ENCODE measurements at places on chromosomes 3 and 15. TPM values are rescaled to one million over a fixed set of nuclear protein-coding genes. Genes with fewer than 3 reads are reported as not detected.
A peak's percentile ranks its signal among the peaks of the same experiment; 100 is the strongest.

DNA sequence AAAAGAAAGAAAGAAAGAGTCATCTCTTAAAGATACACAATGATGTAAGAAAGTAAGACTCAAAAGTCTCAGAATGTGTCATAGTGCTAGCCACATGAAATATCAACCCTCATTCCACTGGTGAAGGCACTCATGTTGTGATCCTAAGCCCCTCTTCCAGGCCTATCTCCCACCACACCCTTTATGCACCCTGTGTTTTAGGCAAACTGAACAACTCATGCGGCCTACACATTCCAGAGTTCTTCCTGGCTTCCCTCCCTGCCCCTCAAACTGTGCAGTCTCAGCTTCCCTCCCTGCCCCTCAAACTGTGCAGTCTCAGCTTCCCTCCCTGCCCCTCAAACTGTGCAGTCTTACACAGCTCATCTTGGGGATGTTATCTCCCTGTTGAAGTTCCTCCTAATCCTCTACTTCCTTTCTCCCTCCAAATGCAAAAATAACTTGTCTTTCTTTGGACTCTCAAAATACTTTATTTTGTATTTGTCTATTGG is 69.0 kb upstream of the FNDC3B start:
- no peak overlapping the region for H3K4me3 ChIP-seq
- H3K4me1 ChIP-seq = no peaks in the 10 kb centered on the region
- H3K27ac ChIP-seq = no peak overlapping the region
- H3K27me3 ChIP-seq = peaks cover 2% of the 10 kb centered on the region

DNA sequence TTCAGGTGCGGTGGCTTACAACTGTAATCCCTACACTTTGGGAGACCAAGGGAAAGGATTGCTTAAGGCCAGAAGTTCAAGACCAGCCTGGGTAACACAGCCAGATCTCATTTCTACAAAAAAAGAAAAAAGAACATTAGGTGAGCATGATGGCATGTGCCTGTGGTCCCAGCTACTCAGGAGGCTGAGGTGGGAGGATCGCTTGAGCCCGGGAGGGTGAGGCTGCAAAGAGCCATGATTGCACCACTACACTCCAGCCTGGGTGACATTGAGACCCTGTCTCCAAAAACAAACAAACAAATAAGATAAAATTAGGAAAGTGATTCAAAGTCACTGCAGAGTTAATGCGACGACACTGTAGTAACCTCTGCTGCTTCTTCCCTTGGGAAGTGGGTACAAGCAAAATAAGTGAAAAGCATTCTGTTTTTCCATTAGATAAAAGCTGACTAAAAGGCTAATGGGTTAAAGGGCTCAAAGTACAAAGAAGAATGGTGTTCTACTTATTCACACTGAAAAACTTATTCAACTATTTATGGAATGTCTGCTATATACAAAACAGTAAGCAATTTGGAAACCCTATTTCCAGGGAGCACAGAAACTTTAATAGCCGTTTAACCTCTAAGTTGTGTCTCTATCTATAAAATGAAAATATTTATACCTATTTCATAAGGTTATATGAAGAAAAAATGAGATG is 8.0 kb upstream of the RPS27L start:
- H3K4me1 ChIP-seq = no peaks in the 10 kb centered on the region
- H3K27ac ChIP-seq = no peak overlapping the region
- H3K36me3 ChIP-seq = no peaks in the 10 kb centered on the region
- no peak for DNase-seq
- H3K4me3 ChIP-seq = no peak overlapping the region

DNA sequence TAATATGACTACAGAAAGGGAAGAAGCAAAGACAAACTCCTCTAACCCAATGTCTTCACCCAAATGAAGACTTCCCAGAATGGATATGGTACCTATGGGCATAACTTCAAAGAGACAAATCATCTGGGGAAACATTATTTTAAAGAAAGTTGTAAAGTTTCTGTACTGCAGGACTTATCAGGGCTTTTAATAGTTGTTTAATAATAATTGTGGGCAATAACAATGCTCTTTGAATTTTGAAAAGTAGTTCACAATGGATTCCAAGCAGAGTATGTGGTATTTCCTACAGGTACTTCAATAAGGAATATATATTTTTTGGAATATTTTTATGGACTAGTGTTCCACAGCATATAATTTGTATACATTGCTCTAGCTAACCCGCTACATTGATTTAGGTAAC is 503.1 kb downstream of the MCTP2 start:
- no peak overlapping the region for H3K4me3 ChIP-seq
- H3K27me3 ChIP-seq = no peaks in the 10 kb centered on the region
- H3K4me1 ChIP-seq = no peaks in the 10 kb centered on the region
- DNase-seq = no peak
- H3K27ac ChIP-seq = no peak overlapping the region

- H3K27me3 ChIP-seq = no peaks in the 10 kb centered on the region
- peaks cover 83% of the 10 kb centered on the region for H3K4me1 ChIP-seq
- no peak overlapping the region for H3K4me3 ChIP-seq
- DNase-seq = no peak
- peak overlapping the region; percentile 80 for H3K27ac ChIP-seq
Observed at GRCh38 chr15:85404176-85404917, 23.9 kb downstream of the AKAP13 start.

DNA sequence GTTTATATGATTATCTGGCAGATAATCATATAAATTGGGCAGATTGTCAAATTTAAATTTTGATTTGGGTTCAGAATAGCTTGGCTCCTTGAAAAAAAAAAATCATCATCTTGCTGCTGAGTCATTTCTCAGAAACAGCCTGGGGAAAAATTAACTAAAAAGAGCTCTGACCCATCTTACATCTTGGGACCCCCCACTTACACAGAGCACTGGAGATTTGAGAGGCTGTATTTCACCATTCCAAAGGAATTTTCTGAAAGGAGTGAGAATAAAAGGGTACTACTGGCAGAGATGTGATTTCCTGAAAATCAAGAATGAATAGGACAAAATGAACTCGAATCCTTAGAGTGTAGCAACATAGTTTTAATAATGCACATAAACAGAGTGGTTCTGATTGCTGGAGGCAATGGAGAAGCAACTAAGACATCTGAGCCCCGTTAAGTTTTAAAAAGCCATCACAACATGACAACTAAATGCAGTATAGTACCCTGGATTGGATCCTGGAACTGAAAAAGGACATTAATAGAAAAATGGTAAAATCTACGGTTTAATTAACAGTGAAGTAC is 97.5 kb downstream of the RFTN1 start:
- peaks cover 35% of the 10 kb centered on the region for H3K4me1 ChIP-seq
- peaks cover 11% of the 10 kb centered on the region for H3K36me3 ChIP-seq
- H3K4me3 ChIP-seq = no peak overlapping the region
- no peaks in the 10 kb centered on the region for H3K27me3 ChIP-seq

DNA sequence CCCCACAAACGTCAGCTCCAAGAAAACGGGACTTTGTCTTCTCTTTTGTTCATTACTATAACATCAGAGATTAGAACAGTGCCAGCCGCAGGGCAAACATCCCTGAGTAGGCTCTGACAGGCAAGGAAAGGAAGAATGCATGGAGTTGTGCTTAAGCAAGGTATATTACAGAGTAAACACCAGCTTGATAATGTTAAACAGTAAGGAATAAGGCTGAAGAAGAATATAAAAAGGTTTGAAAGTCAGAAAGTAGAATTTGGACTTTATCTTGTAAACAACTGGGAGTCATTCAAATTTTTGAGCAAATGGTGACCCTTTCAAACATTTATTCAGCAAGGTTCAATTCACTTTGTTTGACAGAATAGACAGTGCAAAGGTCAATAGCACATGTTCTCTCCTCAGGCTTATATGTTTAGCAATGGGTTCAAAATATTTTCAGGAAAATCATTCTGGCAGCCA is 11.0 kb downstream of the GABPB1 start:
- H3K4me1 ChIP-seq = peaks cover 32% of the 10 kb centered on the region
- H3K4me3 ChIP-seq = no peak overlapping the region
- H3K27me3 ChIP-seq = no peaks in the 10 kb centered on the region

- peaks cover 14% of the 10 kb centered on the region for H3K4me1 ChIP-seq
- H3K36me3 ChIP-seq = no peaks in the 10 kb centered on the region
- H3K27me3 ChIP-seq = peaks cover 51% of the 10 kb centered on the region
- peak within 1 kb of the TSS; percentile 53 for H3K4me3 ChIP-seq
- no peak within 1 kb of the TSS for H3K27ac ChIP-seq
- DNase-seq = peak; percentile 62
Observed at GRCh38 chr3:160225176-160226025, at the start of gene C3orf80. Gene C3orf80 (plus strand): TSS chr3:160225422. CDS start chr3:160225636, 214 bp downstream.

DNA sequence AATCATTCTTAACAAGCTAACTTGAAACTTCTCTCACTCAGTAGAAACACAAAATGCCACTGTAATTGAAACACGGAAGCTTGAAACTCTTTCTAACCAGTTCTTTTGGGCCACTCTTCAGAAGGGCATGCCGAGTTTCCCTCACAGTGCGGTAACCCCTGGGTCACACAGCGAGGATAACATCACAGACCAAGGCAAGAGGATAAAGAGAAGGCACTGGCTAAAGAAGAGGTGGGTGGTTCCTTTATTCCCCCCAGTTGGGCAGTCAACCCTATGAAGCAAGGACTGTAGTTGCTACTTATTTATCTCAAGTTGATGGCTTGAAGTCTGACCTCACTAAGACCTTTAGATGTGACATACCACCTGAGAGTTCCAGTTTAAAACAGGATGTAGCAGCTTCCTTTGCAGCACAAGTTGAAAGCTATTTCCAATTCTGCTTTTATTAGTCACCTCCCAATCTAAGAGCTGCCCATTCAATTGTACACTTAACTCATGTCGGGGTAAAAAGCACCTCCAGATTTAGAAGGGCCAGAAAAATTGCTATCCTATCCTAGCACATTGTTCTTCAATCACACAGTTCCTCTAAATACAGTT is 272.4 kb downstream of the TIGIT start:
- H3K36me3 ChIP-seq = peaks cover 11% of the 10 kb centered on the region
- DNase-seq = no peak

DNA sequence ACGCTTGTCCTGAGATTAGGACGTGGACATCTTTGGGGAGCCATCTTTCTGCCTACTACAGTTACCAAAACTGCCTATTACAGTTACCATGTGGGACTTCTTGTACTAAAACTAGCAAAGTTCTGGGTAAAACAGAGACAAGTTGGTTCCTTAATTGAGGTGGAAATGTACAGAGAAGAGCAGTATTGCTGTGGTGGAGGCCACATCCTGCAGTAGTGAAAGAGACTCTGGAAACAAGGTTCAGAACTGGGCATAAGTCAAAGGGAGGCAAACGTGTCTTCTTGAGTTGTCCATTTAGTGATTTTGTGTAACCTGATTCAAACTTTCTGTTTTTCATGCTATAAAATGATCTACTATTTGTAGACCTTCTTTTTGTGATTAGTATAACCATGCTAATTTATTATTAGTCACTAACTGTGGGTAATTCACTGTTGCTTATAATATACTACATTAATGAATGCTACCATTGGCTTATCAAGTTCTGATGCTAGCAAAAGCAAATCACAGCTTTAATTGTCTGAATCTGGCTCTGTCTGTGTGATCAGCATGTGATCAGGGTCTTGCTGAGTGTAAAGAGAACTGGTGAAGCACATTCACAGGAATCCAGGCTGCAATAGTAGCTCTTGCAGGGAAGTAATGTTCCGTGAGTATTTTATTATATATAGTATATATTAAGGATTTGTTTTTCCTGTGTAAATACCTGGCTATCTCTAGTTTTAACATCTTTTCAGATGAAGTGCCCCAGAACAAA is 207.9 kb upstream of the GAP43 start:
- no peak for DNase-seq
- H3K4me3 ChIP-seq = no peak overlapping the region
- no peaks in the 10 kb centered on the region for H3K27me3 ChIP-seq
- H3K4me1 ChIP-seq = peaks cover 7% of the 10 kb centered on the region
- no peak overlapping the region for H3K27ac ChIP-seq

DNA sequence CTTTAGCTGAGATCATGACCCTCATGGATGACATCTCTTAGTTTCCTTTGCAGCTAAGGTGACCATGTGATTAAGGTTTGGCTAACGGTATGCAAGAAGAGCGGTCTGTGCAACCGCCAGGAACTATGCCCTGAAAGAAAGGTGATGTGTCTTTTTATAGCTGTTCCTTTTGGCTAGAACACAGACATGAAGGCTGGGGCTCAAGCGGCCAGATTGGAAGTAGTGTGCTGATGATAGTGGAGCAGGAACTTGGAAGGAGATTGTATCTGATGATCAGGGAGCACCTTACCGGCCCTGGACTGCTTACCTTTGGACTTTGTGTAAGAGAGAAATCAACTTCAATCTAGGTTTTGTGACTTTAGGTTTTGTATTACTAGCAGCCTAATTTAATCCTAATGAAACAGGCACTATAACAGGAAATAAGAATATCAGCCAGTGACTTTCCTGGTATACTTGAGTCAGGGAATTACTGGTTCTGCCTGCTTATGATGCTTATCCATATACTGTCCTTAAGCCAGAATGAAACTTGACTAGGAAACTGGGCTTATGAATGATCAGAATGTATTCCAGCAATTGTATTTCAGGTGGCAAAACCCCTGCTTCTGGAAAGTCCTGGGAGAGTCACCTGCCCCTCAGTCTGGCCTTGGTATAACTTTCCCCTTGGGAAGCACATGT is 164.3 kb upstream of the LRIG1 start:
- no peak for DNase-seq
- no peak overlapping the region for H3K27ac ChIP-seq
- H3K27me3 ChIP-seq = no peaks in the 10 kb centered on the region
- no peaks in the 10 kb centered on the region for H3K4me1 ChIP-seq
- no peak overlapping the region for H3K4me3 ChIP-seq

- peaks cover 7% of the 10 kb centered on the region for H3K4me1 ChIP-seq
- H3K36me3 ChIP-seq = no peaks in the 10 kb centered on the region
- H3K4me3 ChIP-seq = no peak overlapping the region
- peaks cover 4% of the 10 kb centered on the region for H3K27me3 ChIP-seq
Observed at GRCh38 chr3:149673393-149673792, 15.6 kb upstream of the WWTR1 start.

DNA sequence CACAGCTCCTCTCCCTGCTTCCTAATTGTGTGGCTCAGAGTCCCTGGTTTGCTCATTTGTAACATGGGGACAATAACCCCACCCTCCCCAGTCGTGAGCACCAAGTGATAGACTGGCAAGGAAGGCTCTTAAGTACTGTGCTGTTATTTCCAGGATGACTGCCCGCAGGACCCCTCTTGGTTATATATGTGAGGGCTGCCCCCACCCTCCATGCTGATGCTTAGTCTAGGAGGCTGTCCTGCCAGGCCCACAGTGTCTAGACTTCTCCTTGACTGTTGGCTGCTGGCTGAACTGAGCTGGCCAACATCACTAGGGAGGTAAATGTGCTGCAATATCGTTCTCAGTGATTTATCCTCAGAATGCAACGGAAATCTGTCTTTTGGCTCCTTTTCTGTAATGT is 45.1 kb downstream of the RAB11A start:
- H3K4me1 ChIP-seq = peaks cover 32% of the 10 kb centered on the region
- no peak for DNase-seq
- H3K36me3 ChIP-seq = no peaks in the 10 kb centered on the region
- no peaks in the 10 kb centered on the region for H3K27me3 ChIP-seq

- H3K4me1 ChIP-seq = no peaks in the 10 kb centered on the region
- H3K27me3 ChIP-seq = peaks cover 9% of the 10 kb centered on the region
- no peak for DNase-seq
- no peak overlapping the region for H3K27ac ChIP-seq
Observed at GRCh38 chr15:28783873-28784272, 64.6 kb downstream of the GOLGA6L7 start.

LOXL1 gene
- 3.3 TPM for total RNA-seq

TMEM207 gene
- not detected for total RNA-seq

TRIM42 gene
- total RNA-seq = not detected

BFSP2 gene
- total RNA-seq = not detected

PROS1 gene
- total RNA-seq = 1.7 TPM

GRK7 gene
- total RNA-seq = not detected

FSIP1 gene
- 0.68 TPM for total RNA-seq

Data from activated CD4-positive, alpha-beta memory T cell treated with anti-CD3 and anti-CD28 coated beads for 36 hours (primary cell).